NCI-H1092 treated with DMSO at 0.1 percent for 48 hours (cell line): ENCODE measurements at places on chromosomes 5 and 9.

DNA sequence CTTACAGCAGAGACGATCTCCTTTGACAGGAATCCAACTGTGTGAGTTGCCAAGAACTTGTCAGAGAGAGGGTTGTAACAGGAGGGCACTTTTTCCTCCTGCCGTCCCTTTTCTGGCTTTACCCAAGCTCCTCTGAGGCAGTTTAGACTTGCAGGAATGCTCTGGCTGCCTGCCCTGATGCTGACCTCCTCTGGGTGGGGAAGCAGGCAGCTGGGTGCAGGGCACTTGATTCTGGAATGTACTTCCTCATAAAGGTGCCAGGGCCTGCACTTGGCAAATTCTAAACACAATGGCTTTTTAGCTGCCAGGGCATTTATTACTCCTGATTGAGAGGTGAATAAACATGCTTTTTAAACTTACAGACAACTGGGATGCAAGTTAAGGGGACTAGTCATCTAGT, 190.4 kb downstream of the EPB41L4A start:
- DNase-seq: no peak

DNA sequence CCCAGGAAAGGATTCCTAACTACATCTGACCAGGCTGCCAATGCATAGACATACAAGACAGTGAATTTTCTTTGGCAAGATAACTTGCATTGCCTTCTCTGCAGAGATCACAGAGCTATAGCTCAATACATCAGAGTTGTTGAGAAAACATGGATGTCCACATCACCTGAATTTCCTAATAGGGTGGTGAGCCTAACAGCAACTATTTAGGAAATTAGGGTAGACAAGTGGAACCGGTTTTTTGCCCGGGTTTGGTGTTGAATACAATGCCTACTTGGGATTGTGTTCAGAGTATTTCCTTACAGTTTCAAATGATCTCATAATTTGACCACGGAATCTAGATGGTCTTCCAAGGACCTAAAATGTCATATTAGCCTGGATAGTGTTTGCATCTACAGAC, 262.7 kb downstream of the KIF4B start:
- DNase-seq: no peak

GRCh38 chr5:16453609-16454008, 12.0 kb downstream of the ZNF622 start:
- no peak for DNase-seq

- no peak for DNase-seq
Measured at GRCh38 chr9:134875371-134875770, 5.2 kb upstream of the FCN2 start.

DNA sequence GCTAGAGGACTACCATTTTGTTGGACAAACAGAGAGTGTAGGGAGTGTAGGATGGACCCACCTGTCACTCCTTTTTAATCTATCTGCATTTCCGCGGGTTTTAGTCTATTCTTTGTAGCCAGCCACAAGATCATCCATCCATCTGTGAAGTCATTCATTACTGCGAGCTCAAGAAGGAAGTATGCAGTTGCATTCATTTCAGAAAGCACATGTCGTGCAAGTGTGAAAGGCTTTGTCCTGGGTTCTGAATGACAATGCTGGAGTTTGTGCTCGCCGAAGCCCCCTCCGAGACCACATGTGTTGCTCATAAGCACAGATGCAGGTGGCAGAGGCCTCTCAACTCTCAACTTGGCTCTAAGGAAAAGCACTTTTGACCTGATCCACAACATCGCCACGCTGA, 70.3 kb upstream of the BASP1 start:
- DNase-seq: no peak

GRCh38 chr5:176427971-176428370, 11.6 kb upstream of the CLTB start:
- no peak for DNase-seq

DNA sequence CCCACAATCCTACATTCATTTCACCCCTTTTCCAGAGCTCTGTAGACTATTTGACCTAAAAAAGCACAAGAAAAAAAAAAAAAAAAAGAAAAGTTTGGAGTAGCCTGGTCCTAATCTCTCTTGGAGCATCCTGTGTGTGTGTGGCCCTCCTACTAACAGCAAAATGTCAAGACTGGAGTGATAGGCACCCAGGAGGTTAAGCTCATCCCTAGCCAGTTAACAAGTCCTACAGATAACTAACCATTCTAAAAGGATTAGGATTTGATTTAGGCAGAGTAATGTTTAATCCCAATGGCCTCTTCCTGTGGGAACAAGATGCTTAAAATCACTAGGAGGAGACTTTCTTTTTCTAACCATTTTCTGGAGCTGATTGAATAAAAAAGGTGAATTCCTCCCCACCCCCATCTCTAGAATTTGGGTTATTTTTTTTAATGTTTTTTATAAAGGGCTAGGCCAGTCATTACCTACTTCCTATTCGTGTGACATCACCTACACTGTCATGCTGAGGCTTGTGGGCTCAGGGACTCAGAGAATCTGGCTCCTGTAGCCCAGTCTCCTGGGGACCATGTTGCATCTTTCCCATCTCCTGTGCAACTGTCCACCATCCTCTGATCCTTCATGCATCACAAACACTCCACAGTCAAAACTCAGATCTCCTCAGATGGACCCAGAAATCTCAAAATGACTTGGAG, 43.2 kb upstream of the NR3C1 start:
- no peak for DNase-seq

DNA sequence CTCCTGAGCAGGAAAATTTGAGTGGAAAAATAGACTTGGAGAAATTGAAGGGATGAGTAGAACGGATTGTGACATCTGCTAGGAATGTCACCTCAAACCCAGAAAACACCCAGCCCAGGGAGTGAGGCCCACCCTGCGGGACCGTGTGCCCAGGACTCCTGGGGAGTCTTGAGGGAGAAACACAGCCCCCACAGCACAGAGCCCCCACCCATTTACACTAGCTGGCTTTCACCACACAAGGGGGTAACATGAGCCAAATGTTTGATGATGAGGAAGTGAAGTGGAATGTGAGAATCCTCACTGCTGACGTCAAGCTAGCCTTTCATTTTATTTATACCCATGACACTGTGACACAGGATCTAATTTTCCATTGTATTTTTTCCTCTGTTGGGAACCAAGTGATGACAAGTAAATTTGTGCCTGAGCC, 42.8 kb upstream of the PDE8B start:
- no peak for DNase-seq

- no peak for DNase-seq
Measured at GRCh38 chr9:85224301-85224700, 517.5 kb downstream of the AGTPBP1 start.

DNA sequence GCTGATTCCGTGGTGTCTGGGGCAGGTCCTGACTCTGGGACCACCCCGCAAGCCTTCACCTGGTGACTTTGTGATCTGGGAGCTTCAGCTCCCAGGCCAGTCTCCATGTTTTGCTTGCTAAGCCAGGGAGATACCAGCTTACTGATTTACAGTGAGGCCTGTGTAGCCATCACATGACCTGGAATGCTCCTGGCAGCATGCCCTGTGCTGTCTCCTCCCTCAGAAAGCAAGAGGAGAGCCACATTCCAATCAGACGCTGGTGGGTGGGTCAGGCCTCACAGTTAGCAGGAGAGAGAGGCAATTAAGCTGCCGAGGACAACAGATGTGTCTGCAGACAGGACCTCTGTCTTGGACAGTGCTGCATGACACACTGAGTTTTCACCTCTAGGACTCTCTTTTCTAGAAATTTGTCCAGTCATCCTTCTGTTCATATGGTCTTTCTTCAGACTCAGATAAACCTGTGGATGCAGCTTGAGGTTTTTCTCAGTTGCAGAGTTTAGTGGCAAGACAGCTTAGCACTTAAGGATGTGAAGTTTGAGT, 24.4 kb upstream of the GRPEL2 start:
- peak; percentile 60 for DNase-seq

DNA sequence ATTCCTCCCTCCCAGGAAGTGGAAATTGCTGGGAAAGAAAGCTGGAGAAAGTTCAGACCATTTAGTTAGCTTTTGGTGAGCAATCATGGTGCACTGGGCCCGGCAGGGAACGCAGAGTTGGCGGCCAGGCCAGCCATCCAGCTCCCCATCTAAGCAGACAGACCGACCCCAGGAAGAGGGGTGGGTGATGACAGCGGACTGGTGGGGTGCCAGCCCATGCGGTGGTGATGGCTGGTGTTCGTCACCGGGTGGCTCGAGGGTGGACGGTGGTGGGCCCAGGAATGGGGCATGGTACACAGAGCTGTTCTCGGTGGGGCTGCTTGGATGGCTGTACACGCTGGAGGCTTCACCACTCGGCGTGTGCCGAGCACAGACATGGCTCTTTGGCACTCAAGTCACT, 85.6 kb upstream of the ARAP3 start:
- DNase-seq: no peak

DNA sequence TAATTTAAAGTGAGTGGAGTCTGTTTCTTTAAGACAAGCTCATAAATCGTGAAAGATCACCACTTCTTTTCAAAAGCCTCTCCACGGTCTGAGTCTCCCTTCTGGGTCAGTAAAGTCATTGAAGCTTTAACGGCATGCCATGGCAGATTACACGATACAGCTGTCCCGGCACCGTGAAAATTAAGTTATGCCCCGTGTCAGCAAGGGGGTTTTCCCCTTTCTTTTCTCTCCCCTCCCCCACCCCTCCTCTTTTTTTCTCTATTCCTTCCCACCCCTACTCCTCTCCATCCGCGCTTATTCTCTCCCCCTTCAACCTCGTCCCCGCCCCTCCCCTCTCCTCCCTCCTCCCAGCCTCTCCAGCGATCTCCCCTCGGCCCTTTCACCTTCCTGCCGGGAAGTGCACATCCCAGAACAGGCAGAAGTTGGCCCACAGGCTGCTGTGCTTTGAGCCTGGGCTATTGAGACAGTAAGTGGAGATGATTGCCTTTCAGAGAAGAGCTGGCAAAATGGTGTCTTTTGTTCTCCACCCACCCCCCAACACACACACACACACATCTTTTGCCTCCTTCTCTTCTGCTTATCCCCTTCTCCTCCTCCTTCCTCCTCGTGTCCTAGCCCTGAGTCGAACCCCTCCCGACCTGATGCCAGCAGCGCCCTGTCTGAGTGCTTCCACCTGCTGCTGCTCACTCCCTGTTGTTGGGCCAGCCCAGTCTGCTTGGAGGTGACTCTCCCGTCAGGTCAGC, 44.1 kb downstream of the GAS1 start:
- no peak for DNase-seq

DNA sequence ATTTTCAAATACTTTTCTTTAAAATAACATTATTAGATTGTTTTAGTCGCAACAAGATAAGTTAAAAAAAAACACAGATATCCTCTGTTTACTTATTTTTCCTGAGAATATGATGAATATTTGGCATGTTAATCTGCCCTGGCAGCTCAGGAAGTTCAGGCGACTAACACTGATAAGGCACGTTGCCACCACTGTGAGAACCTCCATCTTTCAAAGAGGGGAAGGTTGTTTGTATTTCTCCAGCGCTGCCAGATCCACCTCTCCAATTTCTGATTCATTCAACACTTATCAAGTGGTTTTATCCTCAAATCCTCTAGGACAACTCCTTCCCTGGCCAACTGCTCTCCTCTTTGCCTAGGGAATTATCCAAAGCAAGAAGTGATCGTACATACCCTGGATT, 21.8 kb downstream of the CTNNAL1 start:
- DNase-seq: no peak

DNA sequence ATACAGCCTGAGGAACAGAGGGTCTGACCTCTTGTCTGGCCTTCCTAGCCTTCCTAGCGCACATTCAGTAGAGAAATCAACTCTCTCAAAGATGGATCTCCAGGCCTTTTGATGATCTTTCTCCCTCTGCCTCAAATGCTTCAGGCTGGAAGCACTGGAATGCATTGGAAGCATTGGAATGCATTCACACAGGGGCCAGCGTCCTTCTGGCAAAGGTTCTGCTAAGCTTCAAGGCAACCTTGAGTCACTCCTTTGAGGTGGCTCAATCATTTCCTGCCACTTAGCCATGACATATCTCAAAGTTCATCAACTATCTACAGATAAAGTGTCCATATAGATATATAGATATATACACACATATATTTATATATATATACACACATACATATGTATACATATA, 42.9 kb downstream of the OR2K2 start:
- no peak for DNase-seq

DNA sequence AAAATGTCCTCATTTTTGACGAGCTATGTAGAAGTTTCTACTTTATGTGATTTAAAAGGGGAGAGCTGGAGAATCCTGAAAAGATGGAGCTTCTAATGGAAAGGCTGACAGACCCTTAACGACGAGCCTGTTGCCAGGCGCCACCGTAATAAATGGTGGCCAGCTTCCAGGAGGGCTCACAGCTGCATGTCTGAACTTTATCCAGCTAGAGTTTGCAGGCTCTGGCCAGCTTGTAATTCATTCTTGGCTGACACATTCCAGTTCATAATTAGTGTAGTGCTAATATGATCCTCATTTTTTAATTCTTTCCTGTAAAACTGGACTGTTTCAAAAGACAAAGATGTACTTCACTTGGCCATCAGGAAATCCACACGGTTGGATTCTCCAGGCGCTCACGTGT, 246.7 kb downstream of the GAS1 start:
- DNase-seq: peak; percentile 18

- no peak for DNase-seq
Measured at GRCh38 chr5:113381791-113382190, 53.0 kb downstream of the TSSK1B start.

DNA sequence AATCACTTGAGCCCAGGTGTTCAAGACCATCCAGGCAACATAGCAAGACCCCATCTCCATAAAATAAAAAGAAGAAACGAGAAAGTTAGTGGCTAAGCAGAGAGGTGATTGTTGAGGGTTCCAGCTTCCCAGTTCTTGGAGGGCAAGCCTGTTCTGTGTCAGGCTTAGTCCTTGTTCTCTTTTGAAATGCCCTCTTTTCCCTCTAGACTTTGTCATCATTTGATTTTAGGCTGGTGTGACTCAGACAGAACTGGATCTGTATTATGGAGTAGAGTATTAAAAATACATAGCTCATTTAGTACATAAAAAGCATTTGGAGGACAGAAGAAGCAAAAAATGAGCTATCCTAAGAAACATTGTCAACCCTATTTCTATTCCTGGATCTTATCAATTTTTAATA, 159.4 kb downstream of the CD180 start:
- DNase-seq: no peak

DNA sequence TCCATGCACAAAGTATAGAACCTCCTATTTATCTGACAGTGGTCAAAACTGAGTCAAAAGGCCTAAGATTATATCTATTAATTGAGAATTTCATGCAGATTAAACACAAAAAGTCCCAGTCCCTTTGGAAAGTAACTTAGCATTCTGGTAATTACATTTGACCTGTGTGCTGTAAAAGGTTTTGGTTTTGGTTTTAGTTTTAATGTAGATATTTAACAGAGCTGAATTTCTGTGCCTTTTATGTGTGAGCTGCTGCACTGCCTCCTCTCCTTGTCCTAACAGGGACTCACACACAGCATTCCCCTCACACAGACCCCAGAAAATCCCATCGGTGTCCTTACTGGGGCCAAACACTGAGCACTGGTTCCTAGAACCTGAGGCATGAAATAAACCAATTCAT, 31.0 kb upstream of the FSD1L start:
- no peak for DNase-seq

DNA sequence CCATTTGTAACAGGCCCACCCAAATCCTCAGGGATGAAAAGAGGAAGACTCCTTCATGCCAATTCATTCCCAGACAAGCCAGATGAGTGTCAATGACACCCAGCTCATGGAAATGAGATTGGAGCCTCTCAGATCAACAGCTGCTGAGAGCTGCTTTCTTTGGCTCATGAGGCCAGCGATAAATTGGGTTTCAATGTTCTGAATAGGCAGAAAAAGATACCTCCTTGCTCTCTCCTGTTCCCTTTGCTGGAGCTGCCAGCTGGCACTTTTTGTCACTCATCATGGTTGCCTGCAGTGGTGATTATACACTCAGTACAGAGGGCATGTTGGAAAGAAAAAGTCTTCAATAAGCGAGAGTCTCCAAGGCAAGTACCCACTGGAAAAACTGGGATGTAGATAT, 47.1 kb downstream of the SH3RF2 start:
- DNase-seq: no peak
